ENCODE measurements at places on chromosomes 11 and 22.
A peak's percentile ranks its signal among the peaks of the same experiment; 100 is the strongest.

DNA sequence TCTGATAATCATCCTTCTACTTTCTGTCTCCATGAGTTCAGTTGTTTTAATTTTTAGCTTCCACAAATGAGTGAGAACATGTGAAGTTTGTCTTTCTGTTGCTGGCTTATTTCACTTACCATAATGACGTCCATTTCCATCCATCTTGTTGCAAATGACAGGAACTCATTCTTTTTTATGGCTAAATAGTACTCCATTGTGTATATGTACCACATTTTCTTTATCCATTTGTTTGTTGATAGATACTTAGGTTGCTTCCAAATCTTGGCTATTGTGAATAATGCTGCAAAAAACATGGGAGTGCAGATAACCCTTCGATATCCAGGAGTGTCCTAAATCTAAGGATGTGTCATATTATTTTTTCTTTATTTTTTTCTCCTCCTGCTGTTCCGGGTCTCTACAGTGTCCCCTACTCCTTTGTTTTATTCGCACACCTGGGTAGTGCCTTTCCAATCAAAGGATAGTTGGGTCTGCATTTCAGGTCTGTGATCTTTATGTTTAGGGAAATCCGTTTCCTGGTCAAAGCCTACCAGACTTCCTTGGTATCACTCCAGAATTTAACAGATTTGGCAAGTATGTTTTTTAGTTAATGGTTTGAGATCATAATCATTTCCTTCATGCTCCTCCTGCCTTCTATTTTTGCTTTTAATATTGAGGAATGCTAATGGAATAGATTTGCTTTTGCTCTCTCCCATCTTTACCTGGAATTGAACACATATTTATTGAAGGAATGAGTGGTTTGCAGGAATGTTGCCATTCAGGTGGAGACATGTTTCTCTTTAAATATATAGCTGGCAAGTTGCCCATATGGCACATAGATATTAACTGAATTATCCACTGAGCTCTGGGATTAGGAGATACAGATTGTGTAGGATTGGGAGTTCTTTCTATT is 53.7 kb downstream of the ARHGEF12 start:
- no peak for DNase-seq

DNA sequence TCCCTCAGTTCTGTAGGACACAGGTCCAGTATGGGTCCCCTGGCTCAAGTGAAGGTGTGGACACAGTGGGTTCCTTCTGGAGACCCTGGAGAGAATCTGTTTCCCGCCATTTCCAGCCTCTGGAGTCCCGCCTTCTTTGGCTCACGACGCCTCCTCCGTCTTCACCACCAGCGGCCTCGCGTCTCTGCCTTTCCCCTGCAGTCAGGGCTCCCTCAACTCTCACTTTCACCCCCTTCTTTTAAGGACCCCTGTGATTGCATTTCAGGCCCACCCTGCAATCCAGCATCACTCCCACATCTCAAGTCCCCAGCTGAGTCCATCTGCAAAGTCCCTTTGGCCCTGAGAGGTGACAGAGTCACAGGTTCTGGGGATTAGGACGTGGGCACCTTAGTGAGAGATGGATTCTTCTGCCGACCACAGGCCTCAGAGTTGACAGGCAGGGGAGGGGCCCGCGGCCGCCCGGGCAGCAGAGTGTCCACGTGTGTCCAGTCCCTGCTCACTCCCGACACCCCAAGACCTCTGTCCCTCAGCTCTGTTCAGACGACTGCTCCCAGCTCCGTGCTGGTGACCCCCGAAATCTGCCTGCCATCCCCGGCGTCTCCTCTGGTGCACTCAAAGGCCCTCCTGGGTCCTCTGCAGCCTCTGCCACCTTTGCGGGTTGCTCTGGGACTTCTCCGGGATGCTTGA is 36.9 kb upstream of the KRTAP5-7 start:
- DNase-seq, result no peak

- DNase-seq, result no peak
Observed at GRCh38 chr11:11148104-11148509, 204.9 kb downstream of the CSNK2A3 start.

DNA sequence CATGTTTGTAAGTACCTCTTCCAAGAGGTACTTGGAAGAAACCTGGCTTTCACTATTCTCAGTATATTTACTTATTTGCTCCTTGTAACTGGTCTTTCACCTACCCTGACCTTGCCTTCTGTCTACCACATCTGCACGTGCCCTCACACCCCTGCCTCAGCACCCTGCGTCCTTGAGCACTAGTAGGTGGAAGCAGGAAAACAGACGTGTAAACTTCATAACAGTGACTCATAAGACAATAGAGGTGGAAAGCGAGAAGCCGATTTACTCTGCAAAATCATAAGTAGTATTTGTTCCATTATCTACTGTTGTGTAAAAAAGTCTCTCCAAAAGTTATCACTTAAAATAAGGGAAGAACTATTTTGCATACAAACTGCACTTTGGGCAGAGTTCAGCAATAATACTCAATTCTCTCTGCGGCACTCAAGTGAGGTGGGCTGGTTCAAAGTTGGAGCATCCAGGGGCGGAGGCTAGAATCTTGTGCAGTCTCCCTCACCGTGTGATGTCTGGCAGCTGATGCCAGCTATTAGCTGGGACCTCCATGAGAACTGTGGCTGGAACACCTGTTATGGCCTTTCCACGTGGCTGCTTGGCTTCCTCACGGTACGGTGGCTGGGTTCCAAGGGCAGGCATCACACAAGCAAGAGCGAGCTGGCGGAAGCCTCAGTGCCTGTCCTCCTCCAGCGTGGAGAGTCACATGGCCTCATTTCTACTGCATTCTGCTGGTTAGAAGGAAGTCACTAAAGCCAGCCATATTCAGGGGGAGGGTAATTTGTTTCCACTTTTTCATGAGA is 30.4 kb downstream of the PACS1 start:
- DNase-seq, result peak; percentile 73

GRCh38 chr22:46540874-46541273 is 3.5 kb upstream of the CELSR1 start:
- no peak for DNase-seq

GRCh38 chr11:114262681-114263512 is 33.3 kb upstream of the NNMT start:
- peak; percentile 26 for DNase-seq

- DNase-seq, result no peak
Observed at GRCh38 chr11:47667135-47667534, 24.8 kb upstream of the MTCH2 start.

DNA sequence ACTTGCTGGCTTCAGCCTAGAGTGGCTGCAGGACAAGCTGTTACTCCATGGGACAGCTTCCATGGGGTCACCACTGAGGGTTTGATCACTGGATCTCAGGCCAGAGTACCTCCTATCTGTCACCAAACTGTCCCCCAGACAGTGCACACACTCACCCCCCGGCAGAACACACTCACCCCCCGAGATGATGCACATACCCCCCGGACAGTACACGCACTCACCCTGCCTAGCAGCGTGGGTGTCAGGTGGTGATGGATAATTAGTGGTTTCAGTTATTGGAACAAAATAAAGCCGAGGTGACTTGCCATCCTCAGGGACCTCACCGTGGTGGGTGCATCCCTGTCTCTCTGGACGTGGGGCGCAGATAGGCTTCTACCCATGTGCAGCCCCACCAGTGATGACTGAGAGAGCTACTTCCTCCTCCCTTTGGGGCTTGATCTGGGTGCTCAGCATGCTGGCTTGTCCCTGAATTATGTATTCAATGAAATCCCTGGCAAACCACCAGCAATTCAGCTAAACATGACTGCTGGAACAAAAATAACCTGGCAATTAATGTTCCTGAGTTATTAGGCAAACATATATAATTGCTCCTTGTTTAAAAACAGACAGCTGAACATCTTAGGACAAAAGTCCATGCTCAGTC is 18.9 kb downstream of the TANGO2 start:
- no peak for DNase-seq

GRCh38 chr22:41713004-41713403 is 13.7 kb downstream of the MEI1 start:
- no peak for DNase-seq

DNA sequence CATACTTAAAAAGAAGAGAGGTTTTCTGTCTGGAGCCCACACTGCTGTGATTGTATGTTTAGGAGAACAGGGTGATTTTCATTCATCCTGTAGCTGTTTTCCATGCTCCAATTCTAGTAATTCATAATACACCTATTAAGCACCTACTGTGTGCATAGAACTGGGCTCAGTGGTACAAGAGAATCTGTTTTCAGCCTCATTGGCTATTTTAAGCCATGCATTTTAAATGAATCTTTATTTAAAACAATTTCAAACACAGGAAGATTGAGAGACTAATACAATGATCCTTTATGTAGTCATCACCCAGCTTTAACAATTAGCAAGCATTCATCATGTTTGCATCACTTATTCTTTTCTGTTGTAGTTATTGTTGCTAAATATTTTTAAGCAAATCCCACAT is 86.2 kb downstream of the BDNF start:
- no peak for DNase-seq

DNA sequence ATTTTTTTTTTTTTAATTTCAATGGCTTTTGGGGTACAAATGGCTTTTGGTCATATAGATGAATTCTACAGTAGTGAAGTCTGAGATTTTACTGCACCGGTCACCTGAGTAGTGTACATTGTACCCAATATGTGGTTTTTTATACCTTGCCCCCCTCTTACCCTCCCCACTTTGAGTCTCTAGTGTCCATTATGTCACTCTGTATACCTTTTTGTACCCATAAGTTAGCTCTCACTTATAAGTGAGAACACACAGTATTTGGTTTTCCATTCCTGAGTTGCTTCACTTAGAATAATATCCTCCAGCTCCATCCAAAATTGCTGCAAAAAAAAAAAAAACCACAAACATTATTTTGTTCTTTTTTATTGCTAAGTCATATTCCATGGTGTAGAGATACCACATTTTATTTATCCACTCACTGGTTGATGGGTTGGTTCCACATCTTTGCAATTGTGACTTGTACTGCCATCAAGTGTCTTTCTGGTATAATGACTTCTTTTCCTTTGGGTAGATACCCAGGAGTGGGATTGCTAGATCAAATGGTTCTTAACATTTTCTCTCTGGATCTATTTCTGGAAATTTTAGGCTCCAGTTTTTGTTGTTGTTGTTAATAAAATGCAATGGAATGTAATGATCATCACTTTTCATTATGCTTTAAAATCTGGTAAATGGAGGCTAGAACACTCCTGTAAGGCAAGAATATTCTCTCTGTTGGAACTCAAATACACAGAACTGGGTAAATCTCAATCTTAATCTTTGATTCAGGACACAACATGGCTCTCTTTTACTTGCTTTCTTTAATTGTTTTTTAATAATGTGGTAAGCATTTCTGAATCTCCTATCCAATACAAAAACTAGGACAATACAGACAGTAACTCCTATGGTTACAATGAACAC is 10.3 kb downstream of the NEAT1 start:
- DNase-seq, result no peak

DNA sequence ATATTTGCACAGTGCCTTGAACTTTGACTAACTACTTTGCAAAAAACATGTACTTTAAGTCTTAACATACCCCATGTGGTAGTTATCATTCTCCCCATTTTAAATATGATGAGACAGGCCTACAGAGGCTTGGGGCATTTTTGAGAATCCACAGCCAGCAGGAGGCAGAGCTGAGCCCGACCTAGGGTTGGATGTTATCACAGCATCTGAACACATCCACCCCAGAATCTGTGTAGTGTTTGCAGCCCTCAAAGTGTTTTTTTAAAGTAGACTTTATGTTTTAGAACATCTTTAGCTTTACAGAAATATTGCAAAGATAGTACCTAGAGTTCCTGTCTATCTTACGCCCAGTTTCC is 17.6 kb downstream of the OTOG start:
- no peak for DNase-seq

GRCh38 chr11:31397239-31397834 is 27.7 kb downstream of the DNAJC24 start:
- DNase-seq, result no peak

DNA sequence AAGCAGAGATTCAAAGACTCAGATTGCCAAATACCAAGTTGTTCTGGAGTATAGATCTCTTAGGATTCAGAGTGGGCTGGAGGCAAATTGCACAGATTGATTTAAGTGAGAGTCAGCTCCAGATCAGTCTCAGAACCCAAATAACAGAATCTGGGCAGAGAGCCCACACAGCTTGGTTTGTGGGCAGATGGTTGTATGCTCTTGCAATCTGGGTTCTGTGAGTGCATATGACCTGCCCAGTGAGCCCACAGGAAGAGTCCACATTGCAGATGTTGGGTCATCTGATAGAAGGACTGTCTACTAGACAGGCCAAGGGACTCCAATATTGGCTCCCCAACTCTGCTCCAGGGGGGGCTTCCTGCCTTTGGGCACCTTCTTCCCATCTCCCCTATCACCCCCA is 65.9 kb downstream of the ADAMTS15 start:
- no peak for DNase-seq

DNA sequence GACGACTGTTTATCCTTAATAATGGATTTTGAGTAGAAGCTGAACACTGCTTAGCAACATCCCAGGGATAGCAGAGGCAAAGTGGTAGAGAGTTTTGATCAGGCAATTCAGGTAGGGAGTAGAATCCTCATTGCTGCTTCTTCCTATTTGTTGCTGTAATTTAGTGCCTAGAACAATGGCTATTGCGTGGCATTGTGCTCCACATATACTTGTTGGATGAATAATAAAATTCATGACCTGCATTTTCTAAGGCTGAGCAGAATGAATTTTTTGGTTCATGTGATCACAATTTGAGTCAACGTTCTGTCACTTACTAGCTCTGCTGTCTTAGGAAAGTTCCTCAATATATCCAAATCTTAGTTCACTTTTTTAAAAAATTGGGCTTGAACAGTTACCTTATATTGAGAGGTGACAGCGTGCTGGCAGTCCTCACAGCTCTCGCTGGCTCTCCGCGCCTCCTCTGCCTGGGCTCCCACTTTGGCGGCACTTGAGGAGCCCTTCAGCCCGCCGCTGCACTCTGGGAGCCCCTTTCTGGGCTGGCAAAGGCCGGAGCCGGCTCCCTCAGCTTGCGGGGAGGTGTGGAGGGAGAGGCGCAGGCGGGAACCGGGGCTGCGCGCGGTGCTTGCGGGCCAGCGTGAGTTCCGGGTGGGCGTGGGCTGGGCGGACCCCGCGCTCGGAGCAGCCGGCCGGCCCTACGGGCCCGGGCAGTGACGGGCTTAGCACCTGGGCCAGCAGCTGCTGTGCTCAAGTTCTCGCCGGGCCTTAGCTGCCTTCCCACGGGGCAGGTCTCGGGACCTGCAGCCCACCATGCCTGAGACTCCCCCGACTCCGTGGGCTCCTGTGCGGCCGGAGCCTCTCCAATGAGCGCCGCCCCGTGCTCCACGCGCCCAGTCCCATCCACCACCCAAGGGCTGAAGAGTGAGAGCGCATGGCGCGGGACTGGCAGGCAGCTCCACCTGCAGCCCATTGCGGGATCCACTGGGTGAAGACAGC is 350.6 kb downstream of the ETS1 start:
- DNase-seq, result no peak

GRCh38 chr11:69193629-69194028 is 37.9 kb downstream of the SMIM38 start:
- DNase-seq, result no peak
